Activated CD8-positive, alpha-beta T cell treated with anti-CD3 and anti-CD28 coated beads for 36 hours (primary cell): ENCODE measurements at places on chromosomes 4 and X. TPM values are rescaled to one million over a fixed set of nuclear protein-coding genes. Genes with fewer than 3 reads are reported as not detected.

The DDIT4L gene
- total RNA-seq, result 0.95 TPM

The SH3RF1 gene
- 0.34 TPM for total RNA-seq

The ZFP92 gene
- total RNA-seq, result 1.2 TPM

The BRCC3 gene
- total RNA-seq, result 32.5 TPM

The EOLA2 gene
- 25.8 TPM for total RNA-seq

The KIT gene
- total RNA-seq, result 0.27 TPM
